ENCODE measurements at places on chromosomes 6 and 20.

DNA sequence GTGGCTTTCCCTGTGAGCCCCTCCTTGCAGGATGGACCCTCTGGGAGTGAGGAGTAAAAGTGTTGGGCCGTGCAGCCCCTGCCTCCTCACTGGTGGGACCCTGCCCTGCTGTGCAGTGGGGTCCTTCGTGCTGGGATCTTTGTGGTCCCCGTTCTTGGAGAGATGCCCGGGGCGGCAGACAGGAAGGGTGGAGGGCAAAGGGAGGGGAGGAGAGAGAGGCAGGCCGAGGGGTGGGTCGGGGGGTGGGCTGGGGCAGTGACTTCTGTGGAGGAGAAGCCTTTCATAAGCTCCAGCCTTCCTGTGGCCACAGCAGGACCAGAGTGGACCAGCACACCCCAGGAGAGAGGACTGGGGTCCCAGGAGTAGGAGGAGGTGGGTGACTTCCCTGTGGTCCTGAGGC, at the start of gene COL20A1:
TSS of gene COL20A1 (plus strand) at position 283 of the 400 bp plus-strand sequence. CDS start 1,922 bp downstream, outside the sequence.
- no peak for ATAC-seq

- ATAC-seq = peak; percentile 71
Measured at GRCh38 chr6:33126101-33126714, 50.4 kb downstream of the HLA-DPB1 start.

DNA sequence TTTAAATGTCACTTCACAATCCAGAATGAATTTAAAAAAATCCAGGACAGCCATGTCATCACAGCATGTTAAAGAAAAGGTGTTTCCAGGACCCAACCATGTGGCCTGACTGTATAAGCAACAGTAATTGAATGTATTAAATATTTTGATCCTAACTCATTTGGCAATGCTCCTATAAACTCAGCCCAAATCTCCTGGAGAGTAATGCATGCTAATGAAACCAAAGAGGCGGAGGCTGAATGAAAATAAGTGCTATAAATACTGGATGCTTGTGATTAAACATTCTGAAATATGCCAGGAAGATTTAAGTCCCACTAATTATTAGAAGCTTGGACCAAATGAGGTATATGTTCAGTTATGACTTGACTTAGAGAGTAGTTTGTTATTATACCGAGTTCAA, 486.8 kb downstream of the FRK start:
- ATAC-seq = no peak

DNA sequence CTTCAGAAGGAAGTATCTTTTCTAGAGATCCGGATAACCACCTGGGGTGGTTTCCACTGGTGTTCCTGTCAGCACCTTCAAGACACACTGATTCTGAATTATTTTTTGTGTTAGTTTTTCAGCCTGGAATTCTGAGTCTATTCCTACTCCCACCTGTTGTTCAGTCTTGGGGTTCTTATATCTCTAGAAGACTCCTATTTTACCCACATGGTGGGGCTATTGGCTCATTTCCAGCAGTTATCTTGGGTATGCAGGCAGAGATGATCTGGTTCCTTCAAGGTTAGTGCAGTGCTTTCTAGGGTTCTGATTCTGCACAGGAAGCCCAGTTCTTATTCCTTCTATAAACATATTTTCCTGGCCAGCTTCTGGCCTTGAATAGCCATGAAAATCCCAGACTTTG, 175.6 kb upstream of the PDE7B start:
- no peak for ATAC-seq
